ENCODE measurements at places on chromosomes 11 and 22.

DNA sequence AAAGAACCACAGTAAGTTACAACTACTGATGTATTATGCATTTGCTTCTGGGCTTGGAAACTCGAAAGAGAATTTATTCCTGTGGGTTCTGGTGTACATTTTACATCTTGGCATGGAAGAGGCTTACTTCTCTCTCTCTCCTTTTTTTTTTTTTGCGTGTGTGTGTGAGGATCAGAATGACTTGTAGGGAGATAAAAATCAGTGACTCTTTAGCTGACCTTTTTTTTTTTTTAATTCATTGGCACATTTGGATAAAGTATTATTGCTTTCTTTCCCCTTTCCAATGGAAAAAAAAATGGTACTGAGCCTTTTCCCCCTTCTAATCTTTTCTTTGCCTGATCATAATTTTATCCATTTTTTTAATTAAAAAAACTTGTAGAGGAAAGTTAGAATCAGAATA lies 43.5 kb downstream of the EXT2 start:
- no peak for DNase-seq

- DNase-seq = no peak
These were observed at the start of gene TTC36 for GRCh38 chr11:118527109-118527508. Gene TTC36, plus strand, starts transcription at chr11:118527474. Its CDS starts 21 bp downstream, at chr11:118527495.

GRCh38 chr11:47886096-47886495 lies 37.9 kb upstream of the NUP160 start:
- peak; percentile 54 for DNase-seq

DNA sequence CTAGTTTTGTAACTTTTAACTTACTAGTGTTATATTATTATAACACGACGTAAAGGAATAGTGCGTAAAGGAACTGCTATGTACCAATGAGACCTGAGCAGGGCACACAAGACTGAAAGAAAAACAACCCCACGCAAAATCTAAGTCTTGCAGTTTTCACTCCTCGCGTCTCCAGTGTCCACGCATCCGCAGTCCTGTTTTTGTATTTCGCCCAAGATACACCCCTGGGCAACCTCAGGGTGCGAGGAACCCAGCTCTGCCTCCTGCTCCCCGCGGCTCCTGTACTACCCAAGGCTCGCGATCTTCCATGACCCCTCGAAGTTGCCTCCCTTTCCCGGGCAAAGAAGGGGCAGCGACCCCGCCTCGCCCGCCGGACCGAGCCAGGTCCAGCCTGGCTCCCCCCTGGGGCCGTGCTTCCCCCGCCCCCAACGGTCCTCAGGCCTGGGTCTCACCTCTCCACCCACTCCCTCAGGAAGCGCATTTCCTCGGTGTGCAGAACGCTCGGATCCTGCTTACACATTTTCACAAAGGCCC lies 393 bp downstream of the ST13 start:
- DNase-seq = no peak

GRCh38 chr11:65445101-65445603 lies 22.6 kb downstream of the NEAT1 start:
- no peak for DNase-seq

DNA sequence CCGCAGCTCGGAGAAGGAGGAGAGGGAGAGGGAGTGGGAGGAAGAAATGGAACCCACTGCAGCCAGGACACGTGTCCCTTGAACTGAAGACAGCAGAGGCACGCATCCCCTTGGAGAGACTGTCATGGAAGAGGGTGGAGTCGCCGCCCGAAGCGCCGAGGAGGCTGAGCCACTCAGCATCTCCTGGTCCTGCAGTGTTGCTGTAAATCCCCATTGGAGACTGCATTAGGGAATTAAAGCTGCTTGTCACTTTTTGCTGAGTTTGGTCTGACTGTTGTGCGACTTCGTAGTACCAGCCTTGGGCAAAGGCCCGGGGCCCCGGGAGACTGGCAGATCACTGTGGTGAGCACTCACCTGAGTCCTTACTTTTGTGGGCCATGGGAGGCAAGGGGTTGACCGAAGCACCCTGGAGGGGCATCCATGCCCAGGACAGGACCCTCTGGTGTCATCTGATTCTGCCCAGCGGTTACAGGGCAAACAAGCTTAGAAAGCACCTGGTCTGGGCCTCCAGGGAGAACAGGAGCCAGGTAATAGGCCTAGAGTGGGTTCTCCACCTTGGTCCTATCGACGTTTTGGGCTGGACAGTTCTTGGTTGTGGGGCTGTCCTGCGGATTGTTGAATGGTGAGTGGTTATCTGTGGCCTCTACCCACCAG lies 797 bp downstream of the VPREB1 start:
- peak; percentile 53 for DNase-seq

- no peak for DNase-seq
These were observed 24.8 kb upstream of the FNBP4 start for GRCh38 chr11:47791774-47792430.

- no peak for DNase-seq
These were observed 75.1 kb upstream of the CADM1 start for GRCh38 chr11:115579181-115579825.

- DNase-seq = no peak
These were observed 10.2 kb upstream of the AMPD3 start for GRCh38 chr11:10444725-10445315.

- DNase-seq = no peak
These were observed 46.9 kb downstream of the C11orf96 start for GRCh38 chr11:43989162-43989981.

GRCh38 chr11:64251016-64251752 lies at the start of gene PLCB3:
Gene PLCB3, plus strand, starts transcription at chr11:64251530. Its CDS starts 120 bp downstream, at chr11:64251650.
- no peak for DNase-seq

DNA sequence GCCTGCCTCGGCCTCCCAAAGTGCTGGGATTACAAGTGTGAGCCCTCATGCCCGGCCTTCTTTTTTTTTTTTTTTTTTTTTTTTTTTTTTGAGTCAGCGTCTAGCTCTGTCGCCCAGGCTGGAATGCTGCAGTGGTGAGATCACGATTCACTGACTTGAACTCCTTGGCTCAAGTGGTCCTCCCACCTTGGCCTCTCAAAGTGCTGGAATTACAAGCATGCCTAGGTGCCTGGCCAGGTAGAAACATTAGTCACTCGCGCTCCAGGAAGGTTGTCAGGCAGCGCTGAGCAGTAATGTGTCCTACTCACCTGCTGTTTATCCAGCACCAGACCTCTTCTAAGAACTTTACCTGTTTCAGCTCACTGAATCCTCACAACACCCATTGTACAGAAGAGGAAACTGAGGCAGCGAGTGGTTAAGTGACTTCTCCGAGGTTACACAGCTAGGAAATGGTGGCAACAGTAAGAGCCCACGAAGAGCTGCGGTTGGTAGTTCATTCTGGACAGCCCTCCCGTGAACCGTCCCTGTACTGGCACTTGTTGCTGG lies 496 bp upstream of the CST6 start:
- DNase-seq = no peak

All from lower leg skin (tissue), 4 donors.